ENCODE measurements at places on chromosomes 7 and 10. TPM values are rescaled to one million over a fixed set of nuclear protein-coding genes. Genes with fewer than 3 reads are reported as not detected.

DNA sequence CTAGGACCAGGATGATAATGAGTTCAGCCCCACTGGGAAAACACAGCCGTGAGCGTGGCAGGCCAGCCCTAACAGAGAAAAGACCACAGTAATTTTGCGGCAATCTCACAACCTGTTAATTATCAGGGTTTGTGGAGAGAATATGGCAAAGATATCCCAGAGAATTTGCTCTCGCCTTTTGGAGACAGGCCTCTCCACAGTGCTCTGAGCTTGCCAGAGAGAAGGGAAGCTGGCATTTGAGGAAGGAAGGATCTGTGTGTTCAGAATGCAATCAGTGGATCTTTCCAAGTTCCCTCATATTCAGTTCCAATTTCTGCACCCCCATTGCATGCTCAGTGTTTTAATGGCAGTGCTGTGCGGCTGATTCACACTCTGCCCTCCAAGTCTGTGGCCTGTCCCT, 60.2 kb downstream of the PLPP4 start:
- no peak for DNase-seq

DNA sequence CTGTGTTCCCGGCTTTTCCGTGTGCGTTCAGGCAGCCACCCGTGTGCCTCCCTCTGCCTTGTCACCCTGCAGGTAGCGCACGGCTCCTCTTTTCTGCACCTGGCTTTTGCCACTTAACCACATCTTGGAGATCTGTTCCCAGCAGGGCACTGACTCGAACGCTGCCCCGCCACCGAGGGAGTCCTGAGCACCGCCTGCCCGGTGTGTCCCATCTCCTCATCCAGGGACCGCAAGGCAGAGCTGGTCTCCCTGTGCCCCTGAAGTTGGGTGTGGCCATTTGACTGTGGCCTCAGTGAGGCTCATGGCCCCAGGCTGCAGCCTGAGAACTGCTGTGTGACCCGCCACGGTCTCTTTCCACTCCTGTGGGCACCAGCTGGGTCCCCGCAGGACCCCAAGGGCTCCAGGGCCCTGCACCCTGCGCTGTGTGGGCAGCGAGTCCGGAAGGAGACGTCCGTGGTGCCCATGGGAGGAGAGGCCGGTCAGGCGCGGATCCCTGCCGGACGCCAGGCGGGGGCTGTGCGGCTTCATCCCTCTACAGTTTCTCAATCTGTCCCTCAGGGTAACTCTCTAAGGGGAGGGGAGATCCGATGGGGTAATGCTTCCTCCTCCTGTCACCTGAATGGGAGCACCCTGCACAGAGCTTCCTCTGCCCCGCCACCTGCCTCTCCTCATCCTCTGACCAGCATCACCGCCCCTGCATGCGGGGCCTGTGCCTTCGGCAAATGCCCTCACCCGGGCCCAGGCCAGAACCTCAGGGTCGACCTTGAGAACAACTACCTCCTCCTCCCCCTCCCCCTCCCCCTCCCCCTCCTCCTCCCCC, 1.8 kb upstream of the INTS1 start:
- DNase-seq = no peak

DNA sequence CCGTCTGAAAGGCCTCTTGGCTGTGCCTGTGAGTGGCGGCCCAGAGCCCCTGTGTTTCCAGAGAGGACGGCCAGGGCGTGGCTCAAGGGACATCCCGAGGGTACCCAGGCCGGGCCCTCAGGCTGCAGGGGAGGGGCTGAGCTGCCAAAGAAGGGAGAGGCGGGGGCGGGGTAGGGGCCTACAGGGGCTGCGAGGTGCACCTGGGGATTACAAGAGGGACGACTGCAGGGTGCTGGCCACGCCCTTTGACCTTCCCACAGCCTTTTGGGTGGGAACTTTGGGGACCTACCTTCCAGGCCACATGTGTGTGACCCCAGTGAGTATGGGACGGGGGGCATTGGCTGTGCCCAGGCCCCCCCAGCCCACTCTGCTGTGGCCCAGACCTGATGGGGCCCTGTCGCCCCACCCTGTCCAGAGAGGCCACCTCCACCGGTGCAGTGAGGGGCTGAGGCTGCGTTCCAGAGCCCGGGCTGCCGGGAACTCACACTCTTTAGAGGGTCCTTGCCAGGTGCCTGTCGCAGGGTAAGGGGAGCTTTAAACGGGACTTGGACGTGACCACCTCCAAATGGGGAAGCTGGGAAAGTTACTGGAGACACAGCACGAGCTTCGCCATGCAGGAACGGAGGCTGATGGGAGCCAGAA, 19.0 kb upstream of the NKX6-2 start:
- DNase-seq = no peak

DNA sequence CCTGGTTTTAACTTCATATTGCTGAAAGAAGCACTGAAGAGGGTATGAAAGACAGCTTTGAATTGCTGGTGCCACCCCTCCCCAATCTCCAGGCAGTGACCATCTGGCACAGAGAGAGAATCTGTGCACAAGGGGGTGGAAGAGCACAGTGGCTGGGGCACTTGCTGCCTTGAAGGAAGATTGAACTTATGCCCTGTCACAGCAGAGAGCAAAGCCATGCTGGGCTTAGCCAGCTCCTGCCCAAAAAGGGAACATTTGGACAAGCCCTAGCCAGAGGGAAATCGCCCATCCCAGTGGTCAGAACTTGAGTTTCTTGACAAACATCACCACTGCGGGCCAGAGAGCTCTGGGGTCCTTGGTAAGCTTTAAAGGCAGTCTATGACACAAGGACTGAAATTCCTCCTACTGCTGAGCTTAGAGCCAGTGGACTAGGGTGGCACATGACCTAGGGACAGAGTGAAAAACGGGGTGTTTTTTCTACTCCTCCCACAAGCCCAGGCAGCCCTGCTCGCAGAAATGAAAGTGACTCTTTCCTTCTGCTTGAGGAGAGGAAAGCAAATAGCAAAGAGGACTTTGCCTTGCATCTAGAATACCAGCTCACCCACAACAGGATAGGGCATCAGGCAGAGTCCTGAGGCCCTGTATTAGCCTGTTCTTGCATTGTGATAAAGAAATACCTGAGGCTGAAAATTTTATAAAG, 257.2 kb downstream of the CTNNA3 start:
- DNase-seq = peak; percentile 75

DNA sequence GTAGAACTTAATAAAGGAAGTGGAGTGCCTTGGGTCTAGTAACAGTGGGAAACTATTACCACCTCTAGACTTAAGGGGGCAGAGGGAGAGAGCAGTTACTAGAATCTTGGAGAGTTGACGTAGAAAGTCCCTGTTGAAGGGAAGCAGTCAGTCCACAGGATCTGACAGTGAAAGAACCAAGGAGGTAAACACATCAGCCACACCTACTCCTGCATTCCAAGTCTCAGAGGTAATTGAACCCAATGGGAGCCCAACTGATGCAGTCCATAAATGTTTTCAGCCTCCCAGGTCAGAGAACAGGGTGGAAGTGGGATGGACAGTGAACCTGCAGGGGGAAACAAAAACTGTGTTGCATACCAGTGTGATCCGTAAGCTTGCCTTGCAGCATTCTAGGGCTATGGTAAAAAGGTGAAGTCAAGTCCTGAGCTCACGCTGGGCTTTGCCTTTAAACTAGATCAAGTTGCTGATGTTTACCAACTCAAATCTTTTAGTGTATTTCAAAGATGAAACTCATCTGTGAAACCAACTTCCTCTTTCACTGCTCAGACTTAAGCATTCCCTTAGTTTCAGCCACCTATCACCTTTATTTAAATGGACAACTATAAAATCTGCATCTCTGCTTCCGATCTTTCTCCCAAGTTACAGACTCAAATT, 57.2 kb downstream of the SLC16A12 start:
- DNase-seq = no peak

DNA sequence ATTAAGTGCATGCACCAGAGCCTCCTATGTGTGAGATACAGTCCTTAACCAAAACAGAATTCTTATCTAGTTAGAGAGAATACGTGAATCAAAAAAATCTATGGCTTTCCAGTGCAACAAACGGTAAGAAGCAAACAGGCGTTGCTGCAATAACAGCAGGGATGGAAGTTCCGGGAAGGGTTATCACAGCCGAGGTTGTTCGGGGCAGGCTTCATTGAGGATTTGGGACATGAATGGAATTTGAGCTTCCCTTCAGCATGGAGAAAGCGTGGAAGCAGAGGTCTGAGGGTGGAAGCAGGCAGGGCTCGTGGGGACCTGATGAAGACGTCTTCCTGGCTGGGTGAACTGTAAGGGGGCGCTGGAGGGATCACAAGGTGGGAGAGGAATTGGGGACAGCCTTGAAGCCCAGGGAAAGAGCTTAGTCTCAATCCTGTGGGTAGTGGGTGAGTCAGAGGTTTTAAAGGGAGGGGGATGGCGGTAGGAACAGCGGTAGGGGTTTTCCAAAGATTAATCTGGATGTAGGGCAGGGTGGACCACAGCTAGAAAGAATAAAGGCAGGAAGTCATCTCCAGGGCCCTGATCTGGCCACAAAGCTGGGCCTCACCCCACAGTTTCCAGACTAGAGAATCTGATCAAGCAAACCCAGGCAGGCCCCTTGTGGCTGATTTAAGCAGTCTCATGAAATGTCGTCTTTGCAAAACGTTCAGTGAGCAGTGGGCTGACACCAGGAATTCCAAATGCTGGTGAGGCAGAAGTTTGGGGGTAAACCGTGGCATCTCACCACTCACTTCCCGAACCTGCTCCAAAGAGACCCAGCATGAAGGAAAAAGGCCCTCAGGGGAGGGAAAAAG, 65.1 kb downstream of the CALML3 start:
- no peak for DNase-seq

GPR37 gene
- total RNA-seq = 0.13 TPM

ZNF736 gene
- total RNA-seq = 6.8 TPM

DNA sequence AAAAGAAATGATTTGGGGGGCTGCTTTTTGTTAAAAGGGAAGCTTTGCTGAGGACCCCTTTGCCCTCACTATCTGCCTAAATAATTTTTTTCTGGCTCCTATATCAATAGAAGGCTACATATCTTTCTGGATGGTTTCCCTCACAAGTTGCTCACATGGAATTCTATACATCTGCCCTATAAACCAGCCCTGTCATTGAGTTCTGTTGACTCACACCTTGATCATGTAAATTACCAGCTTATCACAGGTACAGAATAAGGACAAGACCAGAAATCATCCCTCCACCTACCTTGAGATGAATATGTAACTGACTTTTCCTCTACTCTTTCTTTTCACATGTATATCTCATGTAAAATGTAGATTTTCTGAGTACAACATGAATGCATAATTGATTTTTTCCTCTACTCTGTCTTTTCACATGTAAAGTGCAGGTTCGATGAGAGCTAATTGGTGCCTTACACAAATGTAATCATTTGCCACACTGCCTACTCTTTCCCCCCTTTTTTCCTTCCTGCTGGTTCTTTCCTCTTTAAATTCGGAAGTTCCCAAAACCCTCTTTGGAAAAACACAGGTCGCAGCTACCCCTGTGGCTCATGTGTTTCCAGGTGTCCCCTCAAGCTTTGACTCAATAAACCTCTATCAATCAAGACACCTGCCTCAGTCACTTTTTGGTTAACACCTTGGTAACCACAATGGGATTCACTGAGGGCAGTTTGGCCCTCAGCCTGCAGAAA, 12.5 kb downstream of the CYP3A43 start:
- DNase-seq = no peak

- no peak for DNase-seq
These were observed 662.9 kb downstream of the CCSER2 start for GRCh38 chr10:84991301-84991700.

- DNase-seq = no peak
These were observed 61.0 kb downstream of the MPP7 start for GRCh38 chr10:28241741-28242399.

- DNase-seq = no peak
These were observed 63.0 kb upstream of the CDCA7L start for GRCh38 chr7:22008683-22009082.

DNA sequence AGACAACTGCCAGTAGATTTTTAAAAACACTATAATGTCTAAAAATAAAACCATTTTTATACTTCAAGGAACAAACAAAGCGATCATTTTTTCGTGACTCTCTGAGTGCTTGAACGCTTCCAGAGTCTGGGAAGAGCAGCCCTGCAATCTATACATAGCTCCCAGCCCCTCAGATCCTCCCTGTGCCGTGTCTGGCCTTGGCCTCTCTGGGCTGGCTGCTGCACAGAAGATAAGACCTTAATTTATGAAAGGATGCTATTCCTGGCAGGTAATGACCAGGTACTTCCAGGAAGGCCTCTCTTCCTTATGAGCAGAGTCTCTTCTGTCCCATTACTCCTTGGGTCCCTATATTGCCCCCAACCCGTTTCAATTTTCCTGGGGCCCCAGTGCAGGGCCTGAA, 200.9 kb upstream of the AOAH start:
- no peak for DNase-seq

GRCh38 chr7:142111499-142111898, at the start of gene MGAM2:
MGAM2 (plus strand) TSS chr7:142111718; CDS start chr7:142116874, 5,156 bp downstream.
- DNase-seq = no peak

DNA sequence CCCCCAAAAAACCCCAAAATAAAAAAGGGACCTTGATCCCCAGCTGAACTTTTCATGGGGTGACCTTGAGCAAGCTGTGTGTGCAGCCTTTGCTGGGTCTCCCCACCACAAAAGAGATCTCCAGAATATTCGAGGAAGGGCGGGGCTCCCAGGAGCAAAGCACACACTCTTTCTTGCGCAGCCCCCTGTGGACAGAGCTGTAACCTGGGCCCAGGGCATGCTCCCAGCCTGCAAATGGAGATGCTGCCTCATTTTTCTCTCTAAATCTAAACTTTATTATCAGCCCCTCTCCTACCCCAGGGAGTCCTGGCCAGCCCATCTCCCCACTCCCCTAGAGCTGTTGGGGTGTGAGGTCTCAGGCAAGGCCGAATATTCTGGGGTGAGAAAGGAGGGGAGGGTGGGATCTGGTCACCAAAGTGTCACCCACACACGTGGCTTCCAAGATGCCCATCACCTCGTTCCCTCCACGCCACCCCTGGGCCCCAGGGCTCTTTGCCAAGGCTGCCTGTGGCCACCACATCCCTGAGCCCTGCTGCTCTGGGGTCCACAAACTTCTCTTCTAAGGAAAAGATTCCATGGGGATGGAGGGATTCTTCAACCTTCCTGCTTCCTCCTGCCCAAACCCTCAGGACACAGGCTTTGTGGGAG, 1.7 kb upstream of the CALML3 start:
- DNase-seq = peak; percentile 44

OPN1SW gene
- not detected for total RNA-seq

GRCh38 chr7:1040790-1041189, 3.6 kb upstream of the GPR146 start:
- no peak for DNase-seq

DNA sequence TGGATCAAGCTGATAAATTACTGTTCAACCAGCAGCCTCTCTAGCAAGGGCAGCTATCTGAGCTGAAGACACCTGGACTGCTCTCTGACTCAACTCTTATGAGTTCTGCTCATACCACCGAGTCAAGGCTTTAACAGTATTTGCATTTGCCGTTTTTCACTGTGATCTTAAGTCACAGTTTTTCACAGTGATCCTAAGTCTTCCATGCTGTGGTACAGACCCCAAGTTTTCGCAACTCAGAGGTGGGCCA, 31.3 kb downstream of the PIP4K2A start:
- no peak for DNase-seq

- DNase-seq = no peak
These were observed 378.4 kb upstream of the NRP1 start for GRCh38 chr10:33712825-33713224.

- no peak for DNase-seq
These were observed 276.2 kb upstream of the SEMA3C start for GRCh38 chr7:81195033-81195432.
